CD4-positive, alpha-beta T cell treated with Interleukin-2 at 100 ng/mL for 4 hours (primary cell): ENCODE measurements at places on chromosomes 13 and 19.

DNA sequence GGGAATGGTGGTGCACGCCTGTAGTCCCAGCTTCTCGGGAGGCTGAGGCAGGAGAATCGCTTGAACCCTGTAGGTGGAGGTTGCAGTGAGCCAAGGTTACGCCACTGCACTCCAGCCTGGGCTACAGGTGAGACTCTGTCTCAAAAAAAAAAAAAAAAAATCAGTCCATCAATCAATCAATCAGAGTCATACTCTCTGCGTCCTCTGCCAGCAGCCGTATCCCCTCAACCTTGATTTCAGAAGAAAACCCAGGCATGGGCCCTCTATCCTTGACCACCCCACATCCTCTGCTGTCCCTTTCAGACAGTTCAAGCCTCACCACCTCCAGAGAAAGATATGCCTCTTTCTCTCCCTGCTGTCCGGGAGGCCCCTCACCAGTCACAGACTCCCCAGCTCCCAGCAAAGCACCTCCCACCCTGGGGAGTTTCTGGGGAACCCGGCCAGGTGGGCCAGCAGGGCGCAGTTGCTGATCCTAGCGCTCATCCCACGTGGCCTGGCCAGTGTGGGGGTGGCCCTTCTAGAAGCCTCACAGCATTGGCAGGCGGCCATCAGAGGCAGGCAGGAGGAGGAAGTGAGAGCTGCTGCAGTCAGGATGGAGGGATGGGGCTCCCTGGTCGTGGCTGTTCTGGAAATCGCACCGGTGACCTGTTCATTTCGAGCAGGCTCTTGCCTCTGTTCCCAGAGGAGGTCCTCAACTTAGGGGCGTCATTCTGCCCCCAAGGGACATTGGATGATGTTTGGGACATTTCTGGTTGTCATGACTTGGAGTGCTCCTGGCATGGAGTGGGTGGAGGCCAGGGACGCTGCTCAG lies 10.2 kb upstream of the JSRP1 start:
- DNase-seq = no peak

DNA sequence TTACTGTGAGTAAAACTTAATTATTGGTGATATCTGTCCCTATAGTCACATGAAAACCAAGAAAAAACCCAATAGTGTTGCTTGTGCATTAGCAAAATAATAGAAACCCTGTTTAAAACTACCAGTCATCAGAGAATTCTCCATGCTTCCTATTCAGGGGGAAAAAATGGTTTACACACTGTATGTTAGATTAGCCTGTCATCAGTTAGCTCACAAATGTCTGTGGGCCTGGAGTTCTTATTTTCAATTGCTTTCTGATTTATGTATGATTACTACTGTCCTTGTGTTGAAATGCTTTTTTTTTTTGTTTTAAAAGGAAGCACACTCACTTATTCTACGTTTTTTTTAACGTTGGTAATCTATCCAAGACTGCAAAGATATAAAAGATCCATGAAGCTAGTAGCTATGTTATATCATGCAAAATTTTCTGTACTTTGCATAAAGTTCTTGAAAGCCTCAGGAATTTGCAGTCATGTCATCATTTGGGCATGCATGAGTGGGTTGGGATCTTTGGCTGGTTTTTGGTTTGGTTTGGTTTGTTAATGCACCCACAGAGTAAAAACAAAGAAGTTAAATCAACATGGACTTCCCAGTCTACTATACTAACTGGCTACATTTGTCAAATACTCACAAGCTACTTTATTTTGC lies 25.9 kb downstream of the RXFP2 start:
- no peak for DNase-seq

DNA sequence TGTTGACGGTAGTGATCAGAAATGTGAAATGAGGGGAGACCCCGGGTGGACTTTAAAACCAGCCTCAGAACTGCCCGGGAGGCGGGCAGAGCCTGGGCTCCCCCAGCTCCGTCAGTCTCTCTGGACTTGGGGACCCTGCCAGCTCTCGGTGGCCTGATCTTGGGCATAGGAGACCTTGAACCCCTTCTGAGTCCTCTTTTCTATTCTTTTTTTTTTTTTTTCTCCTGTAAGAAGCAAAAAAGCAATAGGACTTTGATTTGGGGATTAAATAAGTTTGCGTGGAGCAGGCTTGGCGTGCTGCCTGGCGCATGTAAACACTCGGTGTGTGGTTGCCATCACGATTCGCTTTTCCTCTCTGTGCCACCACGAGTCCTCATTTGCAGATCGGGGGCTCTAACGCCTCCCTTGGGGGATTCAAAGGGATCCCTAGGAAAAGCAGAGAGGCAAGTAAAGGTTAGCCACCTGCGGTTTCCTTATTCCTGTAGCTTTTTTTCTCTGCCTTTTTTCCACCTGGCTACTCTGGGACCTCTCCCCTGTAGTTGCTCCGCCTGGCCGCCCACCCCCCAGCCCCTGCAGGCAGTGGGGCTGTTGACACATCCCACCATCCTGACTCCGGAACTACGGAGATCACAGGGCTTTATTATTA lies 1.3 kb downstream of the SAFB start:
- no peak for DNase-seq

GRCh38 chr13:52725302-52725701 lies 14.3 kb downstream of the CNMD start:
- no peak for DNase-seq

DNA sequence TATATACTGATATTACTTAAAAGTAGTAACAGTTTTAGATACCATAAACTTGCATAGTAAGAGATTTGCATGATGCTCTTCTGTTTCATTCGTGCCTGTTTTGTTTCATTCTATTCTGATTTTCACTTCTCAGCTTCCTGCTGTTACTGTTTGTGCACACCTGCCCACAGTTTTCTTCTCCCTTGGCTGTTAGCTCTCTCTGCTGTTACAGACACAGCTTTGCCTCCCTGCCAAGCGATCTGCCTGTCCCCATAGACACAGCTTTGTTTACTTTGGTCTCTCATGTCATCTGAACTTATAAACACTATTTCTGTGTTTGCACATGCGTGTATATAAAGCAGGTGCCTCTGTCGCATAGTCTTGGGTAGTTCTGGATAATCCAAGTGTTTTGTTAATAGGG lies 21.4 kb upstream of the UPF3A start:
- DNase-seq = no peak

- no peak for DNase-seq
Measured at GRCh38 chr13:41407380-41407779, 50.0 kb upstream of the RGCC start.

DNA sequence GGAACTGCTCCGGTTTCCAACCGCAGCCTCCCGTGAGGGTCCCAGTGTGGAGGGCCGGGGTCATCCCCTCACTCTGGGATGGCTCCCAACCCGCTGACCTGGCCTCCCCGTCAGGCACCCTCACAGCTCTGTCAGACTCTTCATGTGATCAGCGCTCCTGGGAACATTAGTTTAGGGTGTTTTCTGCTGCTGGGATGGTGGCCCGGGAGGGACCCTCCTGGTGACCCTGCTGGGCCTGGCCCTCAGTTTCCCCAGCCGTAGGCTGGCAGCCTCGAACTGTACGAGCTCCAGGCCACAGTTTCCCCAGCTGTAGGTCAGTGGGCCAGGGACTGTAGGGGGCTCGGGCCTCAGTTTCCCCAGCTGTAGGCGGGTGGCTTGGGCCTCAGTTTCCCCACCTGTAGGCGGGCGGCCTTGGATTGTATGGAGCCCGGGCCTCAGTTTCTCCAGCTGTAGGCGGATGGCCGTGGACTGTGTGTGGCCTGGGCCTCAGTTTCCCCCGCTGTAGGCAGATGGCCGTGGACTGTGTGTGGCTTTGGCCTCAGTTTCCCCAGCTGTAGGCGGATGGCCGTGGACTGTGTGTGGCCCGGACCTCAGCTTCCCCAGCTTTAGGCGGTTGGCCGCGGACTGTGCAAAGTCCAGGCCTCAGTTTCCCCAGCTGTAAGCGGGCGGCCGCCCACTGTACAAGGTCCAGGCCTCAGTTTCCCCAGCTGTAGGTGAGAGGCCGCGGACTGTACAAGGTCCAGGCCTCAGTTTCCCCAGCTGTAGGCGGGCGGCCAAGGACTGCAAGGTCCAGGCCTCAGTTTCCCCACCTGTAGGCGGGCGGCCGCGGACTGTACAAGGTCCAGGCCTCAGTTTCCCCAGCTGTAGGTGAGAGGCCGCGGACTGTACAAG lies 1.3 kb upstream of the PTBP1 start:
- no peak for DNase-seq

DNA sequence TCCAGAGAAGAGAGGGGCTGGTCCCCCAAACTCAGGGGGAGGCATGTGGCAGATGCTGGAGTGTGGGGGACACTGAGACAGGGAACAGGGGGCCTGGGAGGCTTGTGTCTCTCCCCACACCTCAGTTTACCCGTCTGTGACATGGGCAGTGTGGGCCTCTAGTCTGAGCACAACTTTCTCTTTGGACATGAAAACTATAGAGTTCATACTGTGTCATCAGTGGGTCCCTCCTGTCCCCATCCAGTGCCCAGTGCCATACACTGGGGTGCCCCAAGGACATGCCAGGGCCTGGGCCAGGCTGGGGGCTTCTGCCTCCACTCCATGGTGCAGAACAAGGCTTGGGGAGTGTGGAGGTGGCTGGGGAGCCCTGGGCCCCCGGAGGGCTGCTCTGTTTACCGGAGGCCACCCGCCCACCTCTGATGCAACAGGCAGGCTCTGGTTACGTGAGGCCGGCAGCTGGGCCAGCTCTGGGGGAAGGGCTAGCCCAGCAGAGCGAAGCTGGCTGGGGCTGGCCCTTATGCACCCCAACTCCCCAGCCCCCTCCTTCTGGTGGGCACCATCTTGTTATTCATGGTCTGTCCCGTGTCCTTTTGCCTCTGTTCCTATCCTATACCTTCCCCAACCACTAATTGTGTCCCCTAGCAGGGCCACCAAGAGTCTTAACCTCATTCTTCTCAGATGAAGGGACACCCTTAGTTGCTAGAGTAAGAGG lies 1.9 kb upstream of the MEF2B start:
- no peak for DNase-seq

GRCh38 chr19:49890349-49891311 lies 6.1 kb downstream of the IL4I1 start:
- peak; percentile 64 for DNase-seq

DNA sequence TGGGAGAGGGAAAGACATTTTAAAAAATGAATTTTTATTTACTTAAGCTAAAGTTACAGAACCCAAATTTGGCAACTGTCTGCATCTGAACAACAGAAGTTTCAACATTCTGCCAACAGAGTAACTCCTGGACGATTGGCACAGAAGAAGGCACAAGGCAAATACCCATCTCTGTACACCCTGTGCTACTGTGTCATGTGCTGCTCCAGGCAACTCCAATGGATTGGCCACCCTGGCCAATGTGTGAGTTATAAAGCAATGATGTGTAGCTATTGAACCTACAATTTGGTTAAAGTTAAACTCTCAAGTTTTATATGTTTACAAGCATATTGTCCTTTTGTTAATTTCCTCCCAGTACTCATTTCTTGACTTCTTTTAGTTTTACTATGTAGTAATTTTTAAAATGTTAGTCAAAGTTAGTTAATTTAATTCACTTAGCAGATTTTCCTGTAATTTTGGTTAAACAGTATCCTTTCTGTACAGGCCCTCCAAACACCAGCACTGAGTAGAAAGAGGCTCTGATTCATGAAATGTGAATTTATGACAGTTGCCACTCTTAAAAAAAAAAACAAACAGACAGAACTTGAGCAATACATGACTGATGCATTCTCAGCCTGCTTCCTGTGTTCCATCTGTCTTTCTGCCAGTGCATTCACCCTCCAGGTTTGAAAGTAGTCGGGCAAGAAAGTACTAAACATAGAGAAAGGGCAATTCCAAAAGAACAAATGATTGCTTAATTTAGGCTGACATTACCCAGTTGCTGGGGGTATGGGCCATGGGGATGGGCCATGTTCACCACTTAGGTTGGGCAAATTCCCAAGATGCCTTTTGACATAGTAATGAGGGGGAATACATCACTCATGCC lies 5.9 kb downstream of the STARD13 start:
- no peak for DNase-seq

- DNase-seq = no peak
Measured at GRCh38 chr13:39510316-39510695, 92.7 kb downstream of the LHFPL6 start.

DNA sequence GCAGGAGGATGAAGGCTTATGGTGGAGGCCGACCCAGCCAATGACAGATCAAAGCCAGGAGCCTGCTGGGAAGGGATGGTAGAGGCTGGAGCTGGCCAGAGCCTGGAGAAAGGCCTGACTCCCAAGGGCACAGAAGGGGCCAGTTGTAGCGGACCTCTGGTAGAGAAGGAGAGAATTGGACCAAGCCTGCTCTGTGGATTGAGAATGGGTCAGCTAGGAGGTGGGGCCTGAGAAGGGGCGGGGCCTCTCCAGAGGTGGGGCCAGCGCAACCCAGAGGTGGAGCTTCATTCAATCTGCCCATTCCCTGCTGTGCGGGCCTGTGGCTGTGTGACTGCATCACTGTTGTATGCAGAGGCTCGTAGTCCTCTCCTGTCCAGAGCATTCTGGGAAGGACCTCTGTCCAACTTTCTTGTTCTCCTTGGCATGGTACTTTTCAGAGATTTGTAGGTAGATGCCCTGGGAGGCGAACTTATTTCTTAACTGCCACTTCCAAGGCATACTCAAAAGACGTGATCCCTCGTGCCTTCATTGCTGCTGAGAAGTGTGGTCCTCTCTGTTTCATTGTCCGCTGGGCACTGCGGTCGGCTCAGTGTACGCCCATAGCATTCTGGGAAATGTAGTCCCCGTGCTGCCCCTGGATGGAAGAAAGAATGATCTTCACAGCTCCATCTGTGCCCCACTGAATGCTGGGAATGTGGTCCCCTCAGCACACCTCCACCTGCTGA lies 6.7 kb downstream of the GRIN2D start:
- DNase-seq = no peak

DNA sequence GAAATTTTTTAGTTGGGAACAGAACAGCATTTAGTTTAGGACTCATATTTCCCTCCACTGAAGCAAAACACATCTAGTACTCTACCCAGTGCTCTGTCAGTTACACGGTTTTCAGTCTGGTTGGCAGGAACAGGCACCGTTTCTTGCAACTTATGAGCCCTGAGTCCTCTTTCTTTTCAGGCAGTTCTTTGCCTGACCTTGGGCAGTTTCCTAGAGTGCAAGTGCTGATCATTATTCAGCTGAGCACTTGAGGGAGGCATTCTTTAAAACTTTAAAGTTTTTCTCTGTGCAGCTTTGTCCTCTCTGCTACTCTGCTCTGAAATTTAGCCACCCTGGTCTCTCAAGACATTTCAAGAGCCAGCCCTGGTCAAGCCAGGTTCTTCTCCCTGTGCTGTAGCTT lies 96.1 kb downstream of the MYO16 start:
- no peak for DNase-seq

DNA sequence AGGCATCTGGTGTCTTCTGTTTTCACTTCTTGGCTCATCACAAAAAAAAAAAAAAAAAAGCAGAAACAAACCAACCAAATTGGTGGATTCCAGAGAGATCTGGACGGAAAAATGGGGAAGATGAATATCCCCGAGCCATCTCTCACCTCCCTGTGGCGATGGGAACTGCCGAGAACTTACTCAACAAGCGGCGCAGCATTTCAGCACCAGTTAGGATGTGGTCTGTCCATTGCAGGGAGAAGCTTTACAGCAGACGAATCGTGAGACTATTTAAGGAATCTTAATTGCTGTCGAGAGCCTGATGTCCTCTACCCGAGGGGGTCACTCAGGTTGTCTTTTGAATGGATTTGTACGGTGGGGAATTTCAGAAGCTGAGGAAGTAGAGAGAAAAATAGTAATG lies 17.3 kb upstream of the KDM4B start:
- no peak for DNase-seq
